Stimulated activated CD4-positive, alpha-beta T cell treated with anti-CD3 and anti-CD28 coated beads, TNF-alpha, amount 100 ng/mL, for 24 hours (primary cell): ENCODE measurements at places on chromosomes 3 and 15.

DNA sequence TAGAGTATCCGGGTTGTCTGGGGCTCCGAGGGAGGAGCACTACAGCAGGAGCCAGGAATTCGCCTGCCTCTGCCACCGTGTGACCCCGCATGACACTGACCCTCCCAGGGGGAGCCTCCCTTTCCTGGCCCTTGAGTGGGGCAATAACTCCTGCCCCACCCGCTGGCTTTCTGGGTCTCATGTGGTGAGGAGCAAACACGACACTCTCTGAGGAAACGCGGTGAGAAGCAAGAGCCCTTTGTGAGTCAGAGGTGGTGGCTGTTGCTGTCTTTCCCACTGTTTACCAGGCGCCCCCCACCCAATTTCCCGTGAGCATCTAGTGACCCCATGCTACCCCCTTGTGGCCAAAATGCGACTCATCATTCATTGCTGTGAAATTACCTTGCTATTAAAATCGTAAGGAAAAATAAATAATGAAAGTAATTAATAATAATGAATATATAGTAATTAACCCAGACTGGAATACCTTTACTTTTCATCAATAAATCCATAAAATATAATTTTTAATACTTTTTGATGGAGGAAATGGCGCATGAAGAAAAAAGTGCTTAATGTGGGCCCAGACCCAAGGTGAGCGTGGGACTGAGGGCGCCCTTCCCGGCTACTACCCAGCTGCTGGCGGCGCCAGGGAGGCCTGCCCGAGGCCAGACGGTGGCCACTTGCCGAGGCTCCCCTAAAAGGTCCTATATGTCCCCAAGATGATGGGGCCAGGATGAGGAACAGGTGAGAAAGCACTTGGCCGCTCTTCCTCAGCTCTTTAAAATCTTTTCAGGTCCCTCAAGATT, 29.3 kb downstream of the CCNL1 start:
- peak; percentile 27 for DNase-seq

DNA sequence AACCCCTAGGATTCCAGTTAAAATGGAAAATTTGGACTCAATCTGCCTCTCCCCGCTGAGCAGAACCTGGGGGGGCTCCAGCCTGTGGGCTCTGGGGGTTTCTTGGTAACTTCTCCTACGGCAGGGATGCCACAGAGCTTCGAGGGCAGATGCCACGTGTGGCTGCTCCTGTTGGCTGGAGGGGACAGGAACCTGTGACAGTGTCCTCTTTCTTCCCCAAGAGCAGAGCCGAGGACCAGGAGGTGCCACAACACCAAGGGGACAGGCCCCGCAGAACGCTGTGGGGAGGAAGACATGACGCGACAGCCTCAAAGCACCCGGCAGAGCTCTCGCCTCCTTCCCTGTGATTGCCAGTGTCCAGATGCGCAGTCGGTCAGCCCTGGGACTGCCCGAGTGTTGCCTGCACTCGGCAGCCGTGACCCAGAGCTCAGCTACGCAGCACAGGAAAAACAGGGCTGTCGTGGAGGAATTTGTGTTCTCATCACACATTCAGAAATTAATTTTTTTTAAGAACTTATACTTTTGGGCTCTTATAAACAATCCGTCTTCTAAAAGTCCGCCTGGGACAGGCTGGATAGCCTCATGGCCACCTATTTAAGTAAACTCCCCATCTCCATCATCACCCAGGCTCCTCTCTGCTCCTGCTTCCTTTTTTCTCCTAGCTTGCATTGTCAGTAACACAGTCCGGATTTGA, 131.9 kb upstream of the MEF2A start:
- DNase-seq = no peak

- DNase-seq = no peak
These were observed 86.8 kb downstream of the NAALADL2 start for GRCh38 chr3:174945951-174946350.

DNA sequence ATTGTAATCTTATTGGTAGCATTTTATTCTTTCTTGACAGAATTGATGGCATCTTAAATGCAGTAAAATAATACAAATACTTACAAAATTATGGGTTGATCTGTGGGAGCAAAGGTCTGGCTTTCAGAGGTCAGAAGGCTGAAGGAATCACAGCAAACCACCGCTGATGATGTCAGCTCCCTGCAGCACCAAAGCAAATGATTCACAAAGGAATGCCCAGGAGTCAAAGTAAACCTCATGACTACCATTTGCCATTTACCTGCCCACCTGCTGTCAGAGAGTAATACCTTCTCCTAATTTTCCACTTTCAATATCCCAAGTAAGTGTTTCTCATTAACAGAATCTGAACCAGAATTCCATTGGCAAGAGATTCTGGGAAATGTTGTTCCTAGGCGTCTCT, 46.1 kb downstream of the CPA3 start:
- DNase-seq = no peak

- no peak for DNase-seq
These were observed 150.9 kb downstream of the LRRC28 start for GRCh38 chr15:99402014-99402729.

- no peak for DNase-seq
These were observed 18.1 kb downstream of the ALS2CL start for GRCh38 chr3:46675426-46675825.

DNA sequence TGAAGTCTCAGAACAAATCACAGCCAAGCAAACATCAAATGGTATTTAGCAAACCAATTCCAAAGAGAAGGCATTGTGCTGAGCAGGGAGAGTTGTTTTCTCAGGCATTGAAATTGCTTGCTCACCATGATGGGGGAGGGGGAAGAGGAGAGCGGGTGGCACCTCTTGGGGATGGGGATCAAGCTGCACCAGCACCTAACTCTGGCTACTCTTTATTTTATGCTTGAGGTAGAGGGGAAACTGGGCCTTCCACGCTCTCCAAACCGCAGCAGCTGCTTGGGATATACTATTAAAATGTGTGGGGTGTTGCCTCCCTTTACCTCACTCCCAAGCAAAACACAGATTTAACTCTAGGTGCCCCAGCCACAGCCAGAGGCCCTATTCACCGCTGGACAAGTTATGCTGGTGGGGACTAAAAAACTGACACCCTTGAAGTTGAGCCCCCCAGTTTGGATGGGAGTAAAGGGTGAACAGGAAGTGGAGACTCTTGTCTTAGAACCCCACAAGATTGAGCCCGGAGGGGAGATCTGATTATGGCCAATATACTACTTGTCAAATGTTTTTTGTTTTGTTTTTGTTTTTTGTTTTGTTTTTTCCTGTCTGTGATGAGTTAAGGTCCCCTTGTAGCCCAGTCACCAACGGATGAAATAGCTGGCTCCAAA, 5.0 kb upstream of the FOXB1 start:
- no peak for DNase-seq

GRCh38 chr15:63500265-63501250, 3.8 kb upstream of the USP3 start:
- no peak for DNase-seq

DNA sequence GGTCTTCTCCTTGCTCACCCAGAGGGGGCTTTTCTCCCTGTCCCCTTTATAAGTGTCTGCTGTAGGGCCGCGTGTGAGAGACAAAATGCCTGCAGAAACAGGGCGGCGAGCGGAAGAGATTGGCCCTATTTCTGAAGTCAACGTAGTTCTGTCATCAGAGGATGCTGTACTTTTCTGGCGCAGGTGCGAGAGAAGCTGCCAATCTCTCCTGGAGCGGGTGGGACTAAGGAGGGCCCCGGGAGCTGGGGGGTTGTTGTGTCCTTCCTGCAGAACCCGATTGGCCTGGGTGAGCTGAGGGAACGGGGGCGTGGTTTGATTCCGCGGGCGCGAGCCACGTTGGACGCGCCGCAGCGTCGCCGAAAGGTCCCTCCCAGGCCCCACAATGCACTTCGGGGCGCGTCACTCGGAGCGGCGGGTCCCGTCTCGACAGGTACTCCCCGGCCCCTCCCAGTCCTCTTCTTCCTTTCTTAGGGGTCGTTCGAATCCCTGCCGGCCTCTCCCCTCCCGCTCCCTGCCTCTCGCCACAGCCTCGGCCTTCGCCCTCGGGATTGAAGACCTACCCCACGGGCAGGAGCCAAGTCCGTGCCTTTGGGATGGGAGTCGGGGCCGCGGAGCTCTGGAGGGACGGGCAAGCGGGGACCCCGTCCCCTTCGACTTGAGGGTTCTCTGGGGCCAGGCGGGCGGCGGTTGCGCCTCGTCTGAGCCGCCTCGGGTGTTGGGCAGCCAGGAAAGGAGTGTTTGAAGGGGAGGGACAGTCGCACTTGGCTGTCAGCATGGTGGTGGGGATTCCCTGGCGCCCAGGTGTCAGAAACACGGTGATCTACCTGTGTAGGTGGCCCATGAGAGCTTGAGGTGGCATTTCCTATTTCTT, at the start of gene SEC22A:
TSS of gene SEC22A (plus strand) at position 387 of the 871 bp plus-strand sequence. CDS start 7,275 bp downstream, outside the sequence.
- peak; percentile 96 for DNase-seq

GRCh38 chr15:77739591-77740378, 107.1 kb upstream of the LINGO1 start:
- no peak for DNase-seq

DNA sequence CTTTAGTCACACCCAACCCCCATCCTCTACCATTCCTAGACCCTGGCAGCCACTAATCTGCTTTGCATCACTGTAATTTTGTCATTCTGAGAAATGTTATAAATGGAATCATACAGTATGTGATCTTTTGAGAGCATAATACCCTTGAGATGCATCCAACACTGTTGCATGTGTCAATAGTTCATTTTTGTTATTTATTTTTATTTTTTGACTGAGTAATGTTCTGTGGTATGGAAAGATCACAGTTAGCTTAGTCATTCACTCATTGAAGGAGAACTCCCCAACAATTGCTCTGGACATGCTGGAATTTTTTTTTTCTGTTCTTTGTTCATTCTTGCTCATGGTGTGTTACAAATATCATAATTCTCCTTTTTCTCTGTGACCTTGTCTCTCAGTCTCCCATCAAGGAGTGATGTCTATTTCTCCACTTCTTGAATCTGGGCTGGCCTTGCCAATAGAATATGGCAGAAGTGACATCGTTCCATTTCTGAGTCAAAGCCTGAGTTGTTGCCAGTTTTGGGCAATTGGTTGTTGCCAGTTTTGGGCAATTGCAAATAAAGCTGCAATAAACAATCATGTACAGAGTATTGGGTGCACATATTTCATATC, 6.8 kb upstream of the ADPGK start:
- no peak for DNase-seq

- no peak for DNase-seq
These were observed 123.2 kb upstream of the RAP2B start for GRCh38 chr3:153038779-153039178.

DNA sequence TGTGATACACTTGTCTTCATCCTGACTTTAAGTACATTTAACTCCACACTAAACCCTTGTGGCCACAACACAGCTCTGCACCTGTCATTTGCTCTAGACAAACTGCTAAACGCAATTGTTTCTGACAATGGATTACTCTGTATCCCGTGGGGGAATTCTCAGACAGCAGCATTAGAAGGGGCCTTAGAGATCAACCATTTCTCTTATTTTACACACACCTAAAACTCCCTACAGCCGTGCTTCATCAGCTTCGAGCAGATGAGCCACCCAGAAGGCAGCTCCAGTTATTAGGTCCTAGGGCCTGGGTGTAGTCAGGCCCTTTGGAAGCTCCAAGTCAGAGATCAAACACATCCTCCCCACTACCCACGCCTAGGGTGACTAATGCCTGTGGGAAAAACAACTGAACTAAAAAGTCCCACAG, 1.3 kb upstream of the IL12A start:
- DNase-seq = no peak

GRCh38 chr15:52005748-52006701, 13.0 kb upstream of the MAPK6 start:
- DNase-seq = no peak

DNA sequence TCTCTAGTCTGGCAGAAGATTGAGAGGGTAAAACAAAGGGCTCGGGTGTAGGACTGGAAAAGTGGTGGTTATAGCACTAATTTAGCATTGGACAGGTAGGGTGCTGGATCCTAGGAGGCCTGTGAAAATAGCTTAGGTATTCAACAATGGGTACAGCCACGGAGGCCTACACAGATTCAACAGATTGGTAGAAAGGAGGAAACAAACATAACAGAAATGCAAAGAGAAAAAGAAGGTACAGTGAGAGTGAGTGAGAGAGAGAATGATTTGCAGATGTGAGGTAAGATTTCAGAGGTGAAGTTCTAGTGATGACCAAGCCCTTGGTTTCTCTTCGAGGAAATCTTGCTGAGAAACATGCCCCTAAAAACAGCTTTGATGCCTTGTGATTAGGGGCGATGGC, 37.9 kb downstream of the ADIPOQ start:
- no peak for DNase-seq

DNA sequence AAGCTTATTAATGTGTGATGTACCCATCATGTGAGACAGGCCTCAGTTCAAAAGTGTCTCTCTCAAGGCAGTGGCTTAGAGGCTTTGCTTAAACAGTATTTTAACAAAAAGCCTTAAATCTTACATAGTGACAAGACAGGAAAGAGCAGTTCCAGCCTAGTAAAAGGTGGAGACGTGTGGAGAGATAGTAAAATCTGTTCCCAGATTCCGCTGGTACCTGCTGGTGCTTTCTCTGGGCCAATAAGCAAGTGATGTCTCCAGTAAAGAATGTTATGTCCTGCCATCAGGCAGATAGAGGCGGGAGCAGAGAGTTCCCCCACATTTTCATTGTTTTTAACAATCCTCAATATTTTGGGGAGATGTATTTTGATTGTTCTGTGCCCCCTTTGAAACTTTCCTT, 135.0 kb downstream of the VPS8 start:
- DNase-seq = no peak

- DNase-seq = no peak
These were observed 25.9 kb downstream of the TMCC1 start for GRCh38 chr3:129867506-129868124.

- no peak for DNase-seq
These were observed 84.3 kb downstream of the KCNH8 start for GRCh38 chr3:19232566-19232965.
